Inflammatory macrophage treated with lipopolysaccharide for 4 hours (primary cell): ENCODE measurements at places on chromosomes 7 and 10.

DNA sequence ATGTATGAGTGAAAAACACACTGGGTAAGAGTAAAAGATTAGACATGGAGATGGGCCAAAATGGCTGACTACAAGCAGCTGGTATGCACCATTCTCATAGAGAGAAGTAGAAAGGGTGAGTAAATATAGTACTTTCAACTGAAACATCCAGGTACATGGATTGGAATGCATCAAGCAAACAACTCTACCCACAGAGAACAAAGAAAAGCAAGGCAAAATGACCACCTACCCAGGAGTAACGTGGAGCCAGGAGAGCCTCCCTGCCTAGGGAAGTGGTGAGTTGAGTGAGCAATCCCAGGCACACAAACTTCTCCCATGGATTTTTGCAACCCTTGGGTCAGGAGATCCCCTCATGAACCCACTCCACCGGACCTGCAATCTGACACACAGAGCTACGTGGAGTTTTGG, 212.8 kb downstream of the PTN start:
- DNase-seq = no peak

GRCh38 chr7:157576415-157576814, 239.6 kb downstream of the DNAJB6 start:
- no peak for DNase-seq

DNA sequence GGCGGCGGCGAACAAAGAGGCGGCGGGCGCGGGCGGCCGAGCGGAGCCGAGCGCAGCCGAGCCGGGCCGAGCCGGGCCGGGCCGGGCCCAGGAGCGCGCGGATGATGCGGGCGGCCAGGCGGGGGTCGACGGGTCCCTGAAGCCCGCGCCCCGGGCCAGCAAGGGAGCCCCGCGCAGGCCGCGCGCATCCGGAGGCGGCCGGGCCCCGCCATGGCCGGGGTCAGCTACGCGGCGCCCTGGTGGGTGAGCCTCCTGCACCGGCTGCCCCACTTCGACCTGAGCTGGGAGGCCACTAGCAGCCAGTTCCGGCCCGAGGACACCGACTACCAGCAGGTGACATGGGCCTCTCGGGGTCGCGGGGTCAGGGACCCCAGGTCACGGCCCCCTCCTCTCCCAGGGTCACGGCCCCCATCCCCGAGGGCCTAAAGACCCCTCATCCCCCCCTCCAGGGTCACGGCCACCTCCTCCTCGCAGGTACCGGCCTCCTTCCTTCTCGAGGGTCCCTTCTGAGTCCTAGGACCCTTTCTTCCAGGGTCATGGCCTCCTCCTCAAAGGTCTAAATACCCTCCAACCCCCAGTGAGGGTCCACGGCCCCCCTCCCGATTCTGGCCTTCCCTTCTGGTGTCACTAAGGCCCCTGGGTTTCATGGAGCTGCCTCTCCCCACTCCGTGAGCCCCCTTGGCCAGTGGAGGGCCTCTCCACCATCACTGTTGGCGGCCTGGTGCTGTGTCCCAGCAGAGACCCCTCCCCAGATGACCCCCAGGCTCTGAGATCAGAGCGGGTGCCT, at the start of gene TTYH3:
Gene TTYH3 (plus strand): TSS at position 41 of the 787 bp plus-strand sequence. CDS start 170 bp downstream, at position 211.
- DNase-seq = no peak

DNA sequence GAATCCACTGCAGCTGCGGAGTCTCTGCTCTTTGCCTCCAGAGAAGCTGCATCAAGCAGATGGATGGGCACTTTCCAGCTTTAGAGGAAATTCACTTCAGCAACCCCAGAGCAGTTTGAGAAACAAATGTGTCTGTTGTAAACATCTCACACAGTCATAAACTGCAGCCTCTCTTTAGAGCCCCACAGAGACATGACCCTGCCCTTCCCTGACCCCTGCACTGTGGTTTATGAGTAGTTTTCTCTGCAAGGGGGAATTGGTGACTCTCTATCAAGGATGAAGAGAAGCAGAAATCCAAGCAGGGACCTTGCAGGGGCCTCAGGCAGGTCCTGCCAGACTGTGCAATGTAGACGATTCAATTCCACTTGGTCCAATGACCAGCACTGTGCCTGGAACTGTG, 160.2 kb downstream of the SH2D4B start:
- no peak for DNase-seq

DNA sequence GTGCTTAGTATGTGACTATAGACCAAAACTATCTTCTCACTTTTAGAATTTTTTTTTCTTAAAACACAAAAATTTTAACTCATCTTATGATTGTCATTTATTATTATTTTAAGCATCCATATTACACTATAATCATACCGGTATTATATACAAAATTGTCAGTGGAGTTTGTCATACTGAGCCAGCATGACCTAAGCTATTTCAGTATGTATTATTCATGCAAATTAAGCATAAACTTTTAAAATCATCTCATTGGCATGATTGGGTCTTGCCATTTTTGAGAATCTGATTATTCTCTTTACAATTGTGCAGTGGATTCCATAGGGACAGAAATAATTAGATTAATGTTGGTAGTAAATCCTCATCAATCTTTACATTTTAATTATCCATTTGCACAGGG, 46.2 kb upstream of the STMP1 start:
- DNase-seq = no peak

DNA sequence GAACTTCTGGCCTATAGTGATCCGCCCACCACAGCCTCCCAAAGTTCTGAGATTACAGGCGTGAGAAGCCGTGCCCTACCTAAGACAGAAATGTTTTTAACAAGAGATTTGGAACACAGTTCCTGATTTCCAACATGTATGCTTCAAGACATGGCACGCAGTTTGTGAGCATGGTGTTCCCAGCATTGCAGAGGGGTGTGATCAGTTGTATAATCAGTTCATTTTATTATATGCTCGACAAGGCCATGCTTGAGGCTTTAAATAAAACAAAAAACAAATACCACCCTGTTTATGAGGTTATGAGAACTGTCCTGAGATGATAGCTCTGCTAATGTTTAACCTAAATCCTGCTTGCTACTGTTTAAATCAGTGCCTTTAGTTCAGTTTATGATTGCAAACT, 60.2 kb downstream of the TASOR2 start:
- no peak for DNase-seq

- peak; percentile 83 for DNase-seq
Measured at GRCh38 chr7:7564323-7564780, 2.3 kb upstream of the MIOS start.

DNA sequence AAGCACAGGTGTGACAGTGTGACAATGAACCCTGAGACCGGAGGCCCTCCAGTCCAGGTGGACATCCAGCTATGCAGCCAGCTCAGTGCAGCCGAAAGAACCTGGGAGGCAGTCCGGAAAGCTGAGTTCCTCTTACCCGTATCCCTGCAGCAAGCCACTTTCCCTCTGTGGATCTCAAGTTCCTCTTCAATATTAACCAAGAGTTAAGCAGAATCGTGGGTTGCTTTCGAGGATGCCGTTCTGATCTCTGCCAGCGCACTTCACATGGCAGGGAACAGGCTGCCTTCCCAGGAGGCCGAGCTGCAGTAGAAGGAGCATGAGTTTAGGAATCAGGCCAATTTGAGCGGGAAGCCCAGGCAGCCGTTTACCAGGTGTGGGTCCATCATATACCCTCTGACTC, 591.6 kb downstream of the SDK1 start:
- no peak for DNase-seq

- DNase-seq = no peak
Measured at GRCh38 chr7:134886353-134887057, 99.8 kb upstream of the AGBL3 start.

- no peak for DNase-seq
Measured at GRCh38 chr7:30177186-30177585, 42.4 kb downstream of the MTURN start.

GRCh38 chr10:48939790-48940325, at the start of gene LRRC18:
TSS of gene LRRC18 (minus strand) at chr10:48939840. CDS start at chr10:48914155, 25,685 bp downstream.
- DNase-seq = no peak

DNA sequence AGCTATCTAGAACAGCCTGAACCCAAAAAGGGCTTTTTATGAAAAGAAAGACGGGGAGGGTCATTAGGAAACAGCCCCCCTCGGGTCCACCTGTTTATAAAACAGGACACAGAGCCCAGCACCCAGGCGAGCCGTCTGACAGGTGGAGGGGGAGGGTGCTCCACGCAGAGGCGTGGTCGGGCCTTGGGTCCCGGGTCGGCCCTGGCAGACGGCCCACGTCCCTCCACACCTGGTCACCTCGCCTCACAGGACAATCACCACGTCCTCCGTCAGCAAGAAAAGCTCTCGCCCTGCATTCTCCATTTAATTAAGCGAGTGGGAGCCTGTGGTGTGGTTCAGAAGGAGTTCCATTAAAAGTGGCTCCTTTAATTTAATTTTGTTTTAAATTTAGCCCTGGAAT, 42.3 kb upstream of the FOXL3 start:
- DNase-seq = no peak

GRCh38 chr7:105084581-105084980, 70.6 kb downstream of the KMT2E start:
- DNase-seq = no peak

DNA sequence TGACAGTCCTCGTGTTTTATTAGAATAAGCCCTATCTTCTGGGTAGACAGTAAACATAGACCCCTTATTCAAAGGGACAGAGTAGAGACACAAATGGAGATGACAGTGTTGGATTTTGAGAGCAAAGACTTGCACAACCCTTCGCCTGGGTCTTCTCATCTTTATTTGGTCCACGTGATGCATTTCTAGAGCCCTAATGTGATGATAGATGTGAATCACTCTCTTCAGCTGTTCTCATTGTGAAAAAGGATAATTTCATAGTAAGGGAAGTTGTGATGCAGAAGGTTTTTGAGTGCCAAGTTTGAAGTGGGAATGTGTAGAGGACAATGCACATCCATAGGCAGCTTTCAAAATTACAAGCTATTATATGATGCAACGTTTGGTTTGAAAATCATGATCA, 86.3 kb downstream of the CREB5 start:
- no peak for DNase-seq

GRCh38 chr7:22278660-22279059, 78.3 kb downstream of the RAPGEF5 start:
- no peak for DNase-seq
